Right cardiac atrium (tissue), 5 donors: ENCODE measurements at places on chromosomes 11 and 22. TPM values are rescaled to one million over a fixed set of nuclear protein-coding genes. Genes with fewer than 3 reads are reported as not detected.

PPP6R2 gene
- total RNA-seq, result 50.2 TPM

GLYAT gene
- total RNA-seq, result not detected

OR8D4 gene
- total RNA-seq, result 0.20 TPM

SAA2 gene
- 5.5 TPM for total RNA-seq

DNA sequence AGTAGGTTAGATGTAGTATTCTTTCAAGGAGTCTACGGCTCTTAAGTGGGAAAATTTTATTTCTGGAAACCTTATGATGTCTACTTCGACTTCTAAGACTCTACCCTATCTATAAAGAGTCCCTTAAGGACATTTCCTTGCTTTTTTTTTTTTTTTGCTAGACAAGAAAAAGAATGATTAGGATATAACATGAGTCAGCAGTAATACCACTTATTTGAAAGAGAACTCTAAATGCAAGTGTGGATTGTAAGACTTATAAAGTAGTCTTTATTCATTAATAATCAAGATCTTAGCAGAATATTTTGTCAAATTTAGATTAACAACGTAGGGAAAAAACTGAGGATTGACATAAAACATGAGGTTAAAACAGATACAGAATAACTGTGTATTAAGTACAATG, 71.0 kb downstream of the DKK3 start:
- no peak for DNase-seq

- DNase-seq, result no peak
Measured at GRCh38 chr11:19805827-19806226, 93.2 kb downstream of the NAV2 start.

DNA sequence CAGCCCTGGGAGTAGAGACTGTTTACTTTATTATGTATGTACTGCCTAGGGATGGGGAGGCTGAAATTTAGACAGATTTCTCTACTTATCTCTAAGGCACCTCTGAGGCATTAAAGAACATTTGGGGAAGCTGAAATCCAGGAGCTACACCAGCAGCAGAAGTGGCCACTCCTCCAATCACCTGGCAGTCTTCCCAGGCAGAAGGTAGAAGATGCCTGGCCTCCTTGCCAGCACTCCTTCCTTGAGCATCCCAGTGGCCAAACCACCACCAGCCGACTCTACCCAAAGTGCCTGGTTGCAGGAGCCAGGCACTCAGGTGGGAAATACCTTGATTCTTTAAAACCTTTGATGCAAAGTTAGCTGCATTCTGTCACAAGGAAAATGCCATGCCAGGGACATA, 1.9 kb upstream of the FAT3 start:
- DNase-seq, result no peak

- DNase-seq, result no peak
Measured at GRCh38 chr11:43866520-43866919, 14.1 kb upstream of the ALKBH3 start.

DNA sequence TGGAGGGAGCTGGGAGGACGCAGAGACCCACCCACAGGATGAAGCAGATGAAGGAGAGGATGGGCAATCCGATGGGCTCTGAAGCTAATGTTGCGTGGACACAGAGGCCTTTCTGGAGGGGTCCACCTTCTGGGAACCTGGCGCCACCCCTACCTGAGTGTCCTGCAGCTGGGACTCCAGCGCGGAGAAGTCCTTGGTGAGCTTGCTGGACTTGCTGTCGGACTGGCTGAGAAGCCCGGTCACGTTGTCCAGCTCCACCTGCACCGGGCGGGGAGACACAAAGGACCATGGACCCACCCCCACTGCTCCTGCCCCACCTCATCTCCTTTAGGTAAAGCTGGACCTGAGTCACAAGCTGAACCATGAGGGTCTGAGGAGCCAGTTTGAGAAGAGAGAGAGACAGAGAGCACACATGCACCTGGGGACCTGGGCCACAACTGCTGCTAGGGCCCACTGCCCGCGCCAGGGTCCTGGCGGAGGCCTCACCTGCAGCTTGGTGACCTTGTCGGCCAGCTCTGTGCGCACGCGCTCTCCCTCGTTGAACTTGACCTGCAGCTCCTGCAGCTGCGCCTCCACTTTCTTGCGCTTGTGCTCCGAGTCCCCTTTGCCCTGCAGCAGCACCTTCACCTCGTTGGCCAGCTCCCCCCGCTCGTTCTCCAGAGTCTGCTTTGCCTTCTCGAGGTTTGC, 40.8 kb downstream of the APOL1 start:
- DNase-seq, result no peak

GRCh38 chr11:131685206-131685605, 314.8 kb downstream of the NTM start:
- DNase-seq, result peak; percentile 6

GRCh38 chr22:32794449-32795213, 6.9 kb upstream of the TIMP3 start:
- DNase-seq, result no peak

DNA sequence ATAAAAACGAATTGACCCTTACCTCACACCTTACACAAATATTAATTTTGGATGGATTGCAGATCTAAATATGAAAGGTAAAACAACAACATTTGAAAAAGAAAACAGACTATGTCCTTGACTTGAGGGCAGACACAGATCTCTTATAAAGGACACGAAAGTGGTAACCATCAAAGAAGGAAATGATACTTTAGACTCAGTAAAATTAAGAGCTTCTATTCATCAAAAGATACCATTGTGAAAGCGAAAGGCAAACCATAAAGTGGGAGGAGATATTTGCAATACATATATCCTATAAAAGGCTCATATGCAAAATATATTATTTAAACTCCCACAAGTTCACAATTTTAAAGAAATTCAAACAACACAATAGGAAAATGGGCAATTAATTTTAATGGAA, 5.0 kb downstream of the HEPACAM start:
- no peak for DNase-seq

- no peak for DNase-seq
Measured at GRCh38 chr11:12604557-12605153, 69.6 kb upstream of the TEAD1 start.

- no peak for DNase-seq
Measured at GRCh38 chr11:70713988-70714665, 315.8 kb downstream of the CTTN start.

GRCh38 chr11:84608837-84609196, 1018.3 kb downstream of the DLG2 start:
- DNase-seq, result no peak

DNA sequence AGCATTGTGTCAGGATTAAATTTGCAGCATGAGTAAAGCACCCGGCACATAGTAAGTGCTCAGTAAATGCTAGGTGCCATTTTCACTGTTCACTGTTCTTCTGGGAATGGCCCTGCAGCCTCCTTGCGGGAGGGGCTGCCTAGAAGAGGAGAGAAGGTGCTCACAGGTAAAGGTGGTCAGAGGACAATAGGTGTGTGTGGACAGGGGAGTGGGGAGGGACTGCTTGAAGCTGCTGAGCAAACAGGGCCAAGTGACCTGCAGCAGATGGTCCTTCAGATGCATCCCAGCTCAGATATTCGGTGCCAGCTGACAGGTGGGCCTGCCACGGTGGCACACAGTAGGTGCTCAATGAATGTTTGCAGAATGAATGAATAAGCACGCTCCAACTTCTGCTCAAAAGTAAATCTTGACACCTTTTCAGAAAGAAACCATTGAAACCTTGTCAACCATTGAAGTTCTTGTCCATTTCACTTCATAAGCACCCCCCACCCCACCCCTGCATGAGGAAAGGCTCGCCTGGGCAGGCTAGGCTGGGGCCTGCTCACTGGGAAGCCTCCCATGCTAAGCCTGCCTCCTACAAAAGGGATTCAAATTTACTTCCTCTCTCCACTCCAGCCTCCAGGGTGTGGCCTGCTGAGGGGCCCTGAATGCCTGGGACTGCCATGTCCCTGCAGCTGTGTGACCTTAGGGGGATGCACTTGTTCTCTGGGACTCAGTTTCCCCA, 1.6 kb downstream of the KIAA0930 start:
- DNase-seq, result no peak

DNA sequence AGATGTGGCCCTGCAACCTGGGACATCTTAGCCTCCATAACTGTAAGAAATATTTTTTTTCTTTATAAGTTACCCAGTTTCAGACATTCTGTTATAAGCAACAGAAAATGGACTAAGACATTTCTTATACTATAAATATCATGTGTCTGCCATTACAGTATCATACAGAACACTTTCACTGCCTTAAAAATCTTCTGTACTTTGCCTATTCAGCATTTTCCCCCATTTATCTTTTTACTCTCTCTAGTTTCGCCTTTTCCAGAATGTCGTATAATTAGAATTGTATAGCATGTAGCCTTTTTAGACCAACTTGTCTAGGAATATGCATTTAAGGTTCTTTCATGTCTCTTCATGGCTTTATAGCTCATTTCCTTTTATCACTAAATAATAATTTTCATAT, 88.0 kb downstream of the PARVA start:
- no peak for DNase-seq

- peak; percentile 21 for DNase-seq
Measured at GRCh38 chr22:48306785-48307510, 1520.7 kb downstream of the BRD1 start.

DNA sequence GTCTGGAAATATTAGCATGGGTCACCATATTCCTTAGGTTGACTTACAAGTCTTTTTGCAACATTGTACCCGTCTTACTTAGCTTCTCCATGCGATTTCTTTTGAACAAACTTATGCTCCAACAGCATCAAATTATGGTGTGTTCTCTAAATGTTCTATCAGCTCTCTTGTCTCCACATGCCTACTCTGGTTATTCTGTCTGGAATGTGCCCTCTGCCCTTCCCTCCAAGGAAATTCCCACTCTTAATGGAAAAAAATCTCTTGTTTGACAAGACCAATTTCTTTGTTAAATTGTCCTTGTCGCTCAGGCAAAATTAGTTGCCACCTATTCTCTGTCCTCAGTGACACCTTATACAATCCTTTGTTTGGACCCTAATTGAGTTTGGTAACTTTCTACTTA, 522.8 kb upstream of the LUZP2 start:
- no peak for DNase-seq

DNA sequence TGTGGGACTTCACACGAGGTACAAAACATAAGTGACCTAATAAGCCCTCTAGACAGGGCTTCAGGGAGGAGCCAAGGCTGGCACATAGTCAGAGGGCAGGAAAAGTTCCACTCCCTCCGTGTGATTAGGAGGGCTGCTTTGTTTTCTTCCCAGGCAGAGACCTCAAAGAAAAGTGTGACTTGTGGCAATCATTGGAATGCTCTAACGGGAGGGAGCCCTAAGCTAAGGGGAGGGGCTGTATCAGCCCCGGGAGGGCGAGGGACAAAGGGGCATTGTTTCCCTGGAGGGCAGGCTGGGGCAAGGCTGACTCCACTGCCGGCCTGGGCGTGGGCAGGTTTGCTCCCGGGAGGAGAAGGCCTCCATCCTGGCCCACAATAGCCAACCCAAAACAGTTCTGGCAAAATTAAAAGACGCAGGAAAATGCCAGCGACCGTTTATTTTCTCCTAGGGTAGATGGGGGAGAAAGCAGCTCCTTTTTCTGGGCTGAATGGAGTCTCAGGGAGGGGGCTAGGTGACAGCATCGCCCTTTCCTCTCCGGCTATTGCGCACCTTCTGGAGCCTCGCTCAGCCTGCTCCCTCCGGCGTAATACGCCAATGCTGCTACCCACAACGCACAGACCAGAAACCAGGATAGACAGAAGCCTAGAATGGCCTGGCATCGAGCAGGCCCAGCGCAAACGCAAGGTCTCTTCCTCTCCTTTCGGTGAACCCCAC, 60.2 kb downstream of the ENDOD1 start:
- DNase-seq, result peak; percentile 83
